ENCODE measurements at places on chromosomes 5 and 9.
A peak's percentile ranks its signal among the peaks of the same experiment; 100 is the strongest.

GRCh38 chr5:180787711-180788431, 14.7 kb downstream of the MGAT1 start:
- no peak for DNase-seq

DNA sequence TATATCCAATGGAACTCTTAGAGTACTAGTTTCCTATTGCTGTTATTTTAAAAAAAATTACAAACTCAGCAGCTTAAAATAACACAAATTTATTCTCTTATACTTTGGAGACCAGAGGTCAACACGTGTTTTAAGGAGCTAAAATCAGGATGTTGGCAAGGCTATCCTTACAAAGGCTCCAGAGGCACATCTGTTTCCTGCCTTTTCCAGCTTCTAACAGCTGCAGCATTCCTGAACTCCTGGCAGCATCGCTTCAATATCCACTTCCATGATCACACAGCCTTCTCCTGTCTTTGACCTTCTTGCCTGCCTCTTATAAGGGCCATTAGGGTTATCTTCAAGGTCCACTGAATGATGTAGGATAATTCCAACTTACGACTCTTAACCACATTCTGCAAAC, 92.2 kb upstream of the CCNG1 start:
- no peak for DNase-seq

- DNase-seq: no peak
Measured at GRCh38 chr9:96031916-96032534, 156.5 kb downstream of the ERCC6L2 start.

GRCh38 chr5:9851458-9851857, 221.3 kb upstream of the TAS2R1 start:
- peak; percentile 20 for DNase-seq

GRCh38 chr9:130417602-130418001, 27.2 kb upstream of the ASS1 start:
- DNase-seq: no peak

DNA sequence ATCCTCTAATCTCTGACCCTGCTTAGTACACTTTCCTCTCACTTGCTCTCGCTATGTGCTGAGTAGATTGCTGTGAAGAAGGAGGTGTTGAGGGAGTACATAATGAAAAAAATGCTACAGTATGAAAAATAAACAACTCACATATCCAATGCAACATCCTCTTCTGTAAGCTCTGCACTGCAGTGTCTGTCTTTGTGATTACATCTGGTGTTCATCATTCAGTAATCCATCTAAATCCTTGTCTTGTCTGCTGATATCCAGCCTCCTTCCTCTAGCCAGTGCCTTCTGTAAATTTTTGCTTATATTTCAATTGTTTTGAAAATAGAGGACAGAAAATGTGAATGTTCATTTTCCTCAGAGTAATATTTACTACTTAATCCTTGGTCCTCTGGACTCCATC, 57.4 kb upstream of the CDH12 start:
- DNase-seq: no peak

DNA sequence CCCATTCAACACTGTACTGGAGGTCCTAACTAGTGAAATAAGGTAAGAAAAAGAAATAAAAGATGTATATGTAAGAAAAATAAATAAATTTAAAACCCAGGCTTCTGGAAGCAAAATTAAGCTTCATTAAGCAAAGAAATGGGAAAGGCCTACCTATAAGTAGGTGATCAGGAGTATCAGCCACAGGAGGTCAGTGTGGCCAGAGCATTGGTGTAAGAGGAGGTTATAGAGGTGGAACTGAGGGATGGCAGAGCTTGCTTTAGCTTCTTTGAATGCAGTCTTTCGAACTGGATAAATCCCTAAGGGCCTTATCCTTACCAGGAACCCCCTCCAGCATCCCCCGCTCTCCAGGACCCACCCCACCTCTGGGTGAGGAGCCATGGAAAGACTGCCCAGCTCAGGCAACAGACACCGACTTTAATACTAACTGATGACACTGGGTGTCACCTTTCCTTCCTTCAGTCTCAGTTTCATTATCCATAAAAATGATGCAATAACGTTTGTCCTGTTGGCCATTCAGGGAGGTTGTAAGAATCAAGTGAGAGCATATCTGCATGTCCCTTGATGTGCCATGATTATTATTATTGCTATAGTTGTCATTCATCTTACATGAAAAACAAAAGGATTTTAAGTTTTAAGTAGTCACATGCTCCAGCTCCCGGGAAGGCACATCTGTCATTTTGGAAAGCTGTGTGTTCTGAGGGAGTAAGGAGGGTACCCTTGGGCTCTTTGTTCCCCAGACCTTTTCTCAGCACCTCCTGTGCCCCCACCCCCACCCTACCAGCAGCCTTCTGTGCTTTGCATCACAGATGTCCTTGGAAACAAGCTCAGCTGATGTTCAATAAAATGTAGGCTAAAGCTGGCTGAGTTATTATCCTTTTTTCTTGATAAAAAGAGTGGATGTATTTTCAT, 50.8 kb upstream of the CTNNA1 start:
- DNase-seq: no peak

DNA sequence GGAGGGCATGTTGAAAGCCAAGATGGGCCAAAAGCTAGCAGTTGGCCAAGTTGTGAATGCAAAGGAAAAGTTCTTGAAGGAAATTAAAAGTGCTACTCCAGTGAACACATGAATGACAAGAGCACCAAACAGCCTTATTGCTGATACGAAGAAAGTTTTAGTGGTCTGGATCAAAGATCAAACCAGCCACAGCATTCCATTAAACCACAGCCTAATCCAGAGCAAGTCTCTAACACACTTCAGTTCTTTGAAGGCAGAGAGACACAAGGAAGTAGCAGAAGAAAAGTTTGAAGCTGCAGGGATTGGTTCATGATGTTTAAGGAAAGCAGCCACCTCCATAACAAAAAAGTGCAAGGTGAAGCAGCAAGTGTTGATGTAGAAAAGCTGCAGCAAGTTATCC, 71.6 kb downstream of the ERCC6L2 start:
- DNase-seq: no peak

GRCh38 chr9:18474783-18475182, 830 bp downstream of the ADAMTSL1 start:
- DNase-seq: no peak

- DNase-seq: no peak
Measured at GRCh38 chr9:88641456-88642240, 106.7 kb downstream of the NXNL2 start.

GRCh38 chr5:171571663-171572062, 152.2 kb downstream of the FGF18 start:
- DNase-seq: peak; percentile 30

DNA sequence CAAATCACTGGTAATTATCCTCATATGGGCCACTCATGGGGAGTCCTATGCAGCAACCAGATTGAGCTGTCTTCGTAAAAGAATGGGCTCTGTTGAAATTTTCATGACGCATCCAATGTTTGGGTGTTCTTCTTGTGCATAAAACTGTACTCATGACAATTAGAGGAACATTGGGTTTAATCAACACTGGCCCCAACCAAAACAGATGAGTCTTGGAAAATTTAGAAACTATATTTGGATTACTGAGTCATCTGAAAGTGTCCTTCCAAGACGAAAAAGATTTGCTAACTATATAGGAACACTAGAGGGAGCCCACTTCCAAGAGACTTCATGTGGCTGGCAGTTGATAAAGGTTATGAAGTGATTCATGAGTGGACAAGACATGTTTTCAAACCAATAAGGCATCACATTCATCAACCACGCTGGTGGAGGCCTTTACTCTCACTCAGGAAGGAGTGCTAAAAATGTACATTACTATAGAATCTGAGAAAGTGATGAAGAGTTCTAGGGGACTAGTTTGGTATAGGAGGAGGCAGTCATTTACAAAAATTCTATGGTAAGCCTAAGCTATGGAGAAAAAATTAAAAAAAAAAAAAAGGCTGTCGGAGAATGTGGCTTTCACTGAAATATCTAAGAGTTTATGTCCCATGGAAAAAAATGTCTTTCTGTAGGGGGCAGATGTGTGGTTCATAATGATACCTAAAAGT, 313.5 kb downstream of the PRDM9 start:
- DNase-seq: peak; percentile 55
